ENCODE measurements at places on chromosomes 5 and 9.
A peak's percentile ranks its signal among the peaks of the same experiment; 100 is the strongest.

- DNase-seq: no peak
Observed at GRCh38 chr5:2588850-2589501, 162.5 kb downstream of the IRX2 start.

- DNase-seq: no peak
Observed at GRCh38 chr5:103783669-103784068, 221.1 kb upstream of the NUDT12 start.

GRCh38 chr5:10199692-10200091 lies 50.0 kb downstream of the ATPSCKMT start:
- DNase-seq: no peak

GRCh38 chr5:66561256-66561990 lies 34.8 kb upstream of the MAST4 start:
- no peak for DNase-seq

- no peak for DNase-seq
Observed at GRCh38 chr5:73231246-73231778, 58.3 kb downstream of the TMEM174 start.

DNA sequence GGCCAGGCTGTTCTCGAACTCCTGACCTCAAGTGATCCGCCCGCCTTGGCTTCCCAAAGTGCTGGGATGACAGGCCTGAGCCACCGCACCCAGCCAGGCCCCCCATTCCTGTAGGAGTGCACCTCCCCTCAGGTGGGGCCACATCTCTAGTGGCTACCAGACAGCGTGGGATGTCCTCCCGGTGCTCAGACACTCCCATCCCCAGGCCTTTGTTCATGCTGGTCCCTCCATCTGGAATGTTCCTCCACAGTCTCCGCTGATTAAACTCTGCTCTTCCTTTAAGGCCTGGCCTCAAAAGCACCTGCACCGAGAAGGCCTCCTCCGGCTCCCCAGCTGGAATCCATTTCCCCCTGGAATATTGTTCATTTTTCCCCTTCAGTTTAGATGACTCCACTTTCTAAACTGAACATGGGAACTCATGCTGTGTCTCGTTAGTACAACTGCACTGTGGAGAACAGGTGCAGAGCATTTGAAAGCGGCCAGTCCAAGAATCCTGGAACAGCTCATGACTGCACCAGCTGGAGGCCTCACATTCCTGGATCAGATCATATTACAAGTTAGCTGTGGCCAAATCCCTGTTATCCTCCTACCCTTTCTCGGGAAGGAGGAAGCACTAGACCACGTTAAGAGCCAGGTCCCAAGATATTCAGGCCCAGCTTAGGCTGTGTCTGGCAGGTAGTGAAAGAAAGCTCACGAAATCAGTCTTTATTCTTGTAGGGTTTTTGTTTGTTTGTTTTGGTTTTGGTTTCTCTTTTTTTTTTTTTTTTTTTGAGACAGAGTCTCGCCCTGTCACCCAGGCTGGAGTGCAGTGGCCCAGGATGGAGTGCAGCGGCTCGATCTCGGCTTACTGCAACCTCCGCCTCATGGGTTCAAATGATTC lies 10.8 kb upstream of the PRRC2B start:
- DNase-seq: peak; percentile 70

DNA sequence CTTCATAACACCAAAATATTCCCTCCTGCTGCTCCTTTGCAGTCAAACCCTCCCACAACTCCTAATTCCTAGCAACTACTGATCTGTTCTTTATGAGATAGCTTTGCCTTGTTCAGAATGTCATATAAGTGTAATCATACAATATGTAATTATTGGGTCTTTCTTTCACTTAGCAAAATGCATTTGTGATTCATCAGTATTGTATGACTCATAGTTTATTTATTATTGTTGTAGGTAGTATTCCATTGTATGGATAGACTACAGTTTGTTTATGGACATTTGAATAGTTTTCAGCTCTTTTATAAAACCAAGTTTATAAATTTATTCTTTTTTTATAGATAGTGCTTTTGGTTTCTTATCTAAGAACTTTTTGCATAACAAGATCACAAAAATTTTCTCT lies 468.2 kb upstream of the KIF2A start:
- DNase-seq: no peak

GRCh38 chr5:41707853-41708603 lies 162.2 kb downstream of the OXCT1 start:
- DNase-seq: peak; percentile 74

GRCh38 chr9:109062543-109062942 lies 49.2 kb upstream of the CTNNAL1 start:
- no peak for DNase-seq

GRCh38 chr5:5344606-5345005 lies 77.9 kb upstream of the ICE1 start:
- no peak for DNase-seq

GRCh38 chr5:4659851-4660250 lies 480.3 kb upstream of the ADAMTS16 start:
- DNase-seq: no peak

DNA sequence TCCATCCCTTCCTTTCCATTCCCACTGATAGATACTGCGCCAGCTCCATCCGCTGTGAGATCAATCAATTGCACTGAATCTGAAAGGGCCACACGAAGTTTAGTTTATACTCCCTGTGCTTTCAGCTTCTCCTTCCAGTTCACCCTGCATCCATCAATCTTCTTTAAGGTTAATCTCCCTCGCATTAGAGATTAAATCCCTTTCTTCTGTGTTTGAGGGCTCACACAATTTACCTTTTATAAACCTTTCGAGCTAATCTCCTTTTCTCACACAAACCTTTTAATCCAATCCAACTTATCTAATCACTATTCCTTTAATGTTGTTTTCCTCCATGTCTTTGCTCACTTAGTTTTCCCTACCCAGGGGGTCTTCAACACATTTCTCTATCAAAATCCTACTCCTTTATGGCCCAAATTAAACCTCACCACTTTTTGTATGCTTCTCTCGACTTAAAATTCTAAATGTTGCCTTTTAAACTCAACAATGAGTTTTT lies 64.6 kb upstream of the HAPLN1 start:
- no peak for DNase-seq

- peak; percentile 56 for DNase-seq
Observed at GRCh38 chr9:78189461-78189860, 46.4 kb upstream of the CEP78 start.
